ENCODE measurements at places on chromosomes 7 and 10. TPM values are rescaled to one million over a fixed set of nuclear protein-coding genes. Genes with fewer than 3 reads are reported as not detected.

SLC18A3 gene
- total RNA-seq, result not detected

TRAPPC14 gene
- total RNA-seq, result 7.1 TPM

IL6 gene
- total RNA-seq, result 37.4 TPM

RASA4B gene
- total RNA-seq, result 3.3 TPM

CCDC172 gene
- total RNA-seq, result not detected

HOXA2 gene
- total RNA-seq, result 0.36 TPM

DEPP1 gene
- total RNA-seq, result 87.6 TPM

NEUROD6 gene
- not detected for total RNA-seq

CCL24 gene
- total RNA-seq, result not detected

ANKRD61 gene
- not detected for total RNA-seq

PAX2 gene
- total RNA-seq, result not detected

AGMO gene
- total RNA-seq, result 1.2 TPM

C10orf105 gene
- not detected for total RNA-seq

DNA sequence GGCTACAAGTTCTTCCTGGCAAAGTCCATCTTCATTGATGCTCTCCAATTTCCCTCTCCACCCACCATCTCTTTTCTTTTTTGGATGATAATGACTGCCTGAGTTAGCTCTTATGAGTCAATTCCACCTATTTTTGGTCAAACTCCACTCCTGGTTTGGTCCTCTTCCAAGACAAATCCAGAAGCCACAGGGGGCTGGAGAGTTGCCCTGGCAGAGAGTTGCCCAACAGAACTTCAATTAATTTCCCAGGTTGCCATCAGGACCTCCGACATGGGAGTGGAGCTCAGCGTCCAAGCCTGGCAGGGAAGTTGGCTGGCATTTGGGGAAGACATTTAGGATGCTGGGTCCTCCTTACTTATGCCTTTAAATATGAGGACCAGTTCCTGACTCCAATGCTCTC lies 29.2 kb upstream of the KCNMA1 start:
- no peak overlapping the region for H3K4me3 ChIP-seq
- H3K27me3 ChIP-seq, result peaks cover 43% of the 10 kb centered on the region
- no peaks in the 10 kb centered on the region for H3K36me3 ChIP-seq
- H3K4me1 ChIP-seq, result peaks cover 6% of the 10 kb centered on the region

DNA sequence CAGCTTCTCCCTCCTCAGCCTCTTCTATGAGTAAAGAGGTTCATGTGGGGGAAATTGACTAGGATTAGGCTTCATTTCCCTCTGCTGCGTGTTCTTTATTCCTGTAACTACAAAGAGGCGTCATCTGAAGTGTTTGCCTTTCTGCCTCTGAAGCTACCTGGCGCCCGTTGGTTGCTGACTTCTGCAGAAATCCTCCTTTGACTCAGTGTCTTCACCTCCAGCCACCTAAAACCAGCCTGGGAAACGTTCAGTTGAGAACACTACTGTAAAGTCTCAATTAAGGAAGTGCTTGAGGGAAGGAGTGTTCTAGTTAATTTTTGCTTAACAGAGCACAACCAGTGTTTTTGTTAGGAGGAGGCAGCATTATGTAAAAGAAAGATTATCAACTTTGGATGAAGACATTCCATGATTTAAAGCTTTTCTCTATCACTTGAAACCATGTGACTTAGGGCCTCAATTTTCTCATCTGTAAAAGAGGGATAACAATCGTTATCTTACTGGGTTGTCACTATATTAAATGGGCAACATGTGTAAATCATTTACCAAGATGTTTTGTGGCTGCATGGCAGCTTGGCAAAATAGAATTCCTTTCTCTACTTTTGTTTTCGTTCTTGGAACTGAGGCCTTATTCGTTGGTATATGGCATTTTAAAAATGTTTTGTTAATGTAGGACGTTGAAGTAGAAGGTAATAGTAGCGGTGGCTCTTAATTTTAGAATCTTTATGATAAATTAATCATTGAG lies 642.9 kb downstream of the SDK1 start:
- no peaks in the 10 kb centered on the region for H3K4me1 ChIP-seq
- H3K27me3 ChIP-seq, result no peaks in the 10 kb centered on the region
- no peaks in the 10 kb centered on the region for H3K36me3 ChIP-seq
- H3K4me3 ChIP-seq, result no peak overlapping the region

GRCh38 chr7:3965794-3966395 lies 664.8 kb downstream of the SDK1 start:
- no peaks in the 10 kb centered on the region for H3K36me3 ChIP-seq
- no peak overlapping the region for H3K4me3 ChIP-seq
- H3K27me3 ChIP-seq, result no peaks in the 10 kb centered on the region
- H3K27ac ChIP-seq, result no peak overlapping the region
- no peak for DNase-seq

DNA sequence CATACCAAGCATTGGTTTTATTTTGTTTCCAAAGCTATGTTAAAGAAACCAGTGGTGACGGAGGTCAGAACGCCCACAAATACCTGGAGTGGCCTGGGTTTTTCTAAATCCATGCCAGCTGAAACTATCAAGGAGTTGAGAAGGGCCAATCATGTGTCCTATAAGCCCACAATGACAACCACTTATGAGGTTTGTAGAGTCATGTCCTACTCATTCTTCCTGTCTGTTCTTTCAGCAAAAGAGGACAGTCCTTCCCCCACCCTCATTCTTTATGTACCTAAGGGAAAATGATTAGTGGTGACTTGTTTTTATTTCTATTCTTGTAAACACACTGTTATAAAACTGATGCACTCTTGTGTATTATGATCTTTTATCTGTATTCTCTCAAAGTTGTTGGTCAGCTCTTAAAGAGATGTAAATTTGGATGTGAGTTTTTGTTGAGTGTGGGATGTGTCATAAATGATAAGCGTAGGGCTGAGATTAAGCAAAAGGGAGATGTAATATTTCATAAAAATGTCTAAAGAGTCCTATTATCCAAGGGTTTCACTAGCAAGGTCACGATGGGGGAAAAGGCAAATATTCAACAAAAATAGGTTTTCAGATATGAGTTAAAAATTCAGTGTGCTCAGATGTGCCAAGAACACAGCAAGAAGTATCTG lies 294.4 kb downstream of the BICC1 start:
- DNase-seq, result no peak
- no peak overlapping the region for H3K27ac ChIP-seq
- H3K4me1 ChIP-seq, result peaks cover 8% of the 10 kb centered on the region
- H3K36me3 ChIP-seq, result peaks cover 70% of the 10 kb centered on the region

DNA sequence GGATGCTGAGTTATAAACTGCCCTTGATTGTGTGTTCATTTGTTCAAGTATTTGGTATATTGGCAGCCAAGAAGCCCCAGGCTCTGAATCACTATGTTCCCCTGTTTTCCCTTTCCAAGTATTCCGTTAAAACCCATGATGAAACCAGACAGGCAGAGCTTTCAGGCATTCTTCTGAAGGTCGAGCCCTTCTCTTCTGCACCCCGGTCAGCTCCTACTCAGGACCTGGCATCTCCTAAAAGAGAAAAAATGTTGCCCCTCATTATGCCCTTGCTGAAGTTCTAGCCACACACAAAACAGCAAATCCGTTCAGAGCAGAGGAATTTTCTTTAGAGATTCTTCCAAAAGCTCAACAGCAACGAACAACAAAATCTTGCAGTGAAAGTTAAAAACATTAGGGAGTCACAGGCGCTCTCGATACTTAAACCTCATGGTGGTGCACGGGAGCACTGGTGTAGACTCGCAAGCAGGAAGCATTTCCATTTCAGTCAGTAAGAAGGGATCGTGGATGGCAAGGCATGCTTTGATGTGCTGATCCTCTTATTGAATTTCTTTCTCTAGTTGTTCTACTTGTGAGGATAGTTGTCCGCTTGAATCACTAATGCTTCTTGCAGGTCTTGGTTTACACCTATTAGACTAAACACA lies 264.9 kb downstream of the SKIDA1 start:
- peaks cover 4% of the 10 kb centered on the region for H3K27me3 ChIP-seq
- H3K4me1 ChIP-seq, result no peaks in the 10 kb centered on the region
- DNase-seq, result no peak
- no peak overlapping the region for H3K27ac ChIP-seq
- no peaks in the 10 kb centered on the region for H3K36me3 ChIP-seq
- H3K4me3 ChIP-seq, result no peak overlapping the region

- DNase-seq, result no peak
- no peaks in the 10 kb centered on the region for H3K27me3 ChIP-seq
- no peak overlapping the region for H3K27ac ChIP-seq
Measured at GRCh38 chr7:4056552-4057288, 625.4 kb upstream of the FOXK1 start.

GRCh38 chr7:115145512-115145911 lies 223.6 kb downstream of the MDFIC start:
- H3K27me3 ChIP-seq, result no peaks in the 10 kb centered on the region
- no peaks in the 10 kb centered on the region for H3K4me1 ChIP-seq
- no peak overlapping the region for H3K4me3 ChIP-seq
- no peak overlapping the region for H3K27ac ChIP-seq
- no peak for DNase-seq

- H3K27ac ChIP-seq, result no peak overlapping the region
- no peaks in the 10 kb centered on the region for H3K4me1 ChIP-seq
- no peaks in the 10 kb centered on the region for H3K36me3 ChIP-seq
- peak; percentile 75 for DNase-seq
- H3K4me3 ChIP-seq, result no peak overlapping the region
Measured at GRCh38 chr10:100713049-100713858, 32.1 kb upstream of the PAX2 start.

DNA sequence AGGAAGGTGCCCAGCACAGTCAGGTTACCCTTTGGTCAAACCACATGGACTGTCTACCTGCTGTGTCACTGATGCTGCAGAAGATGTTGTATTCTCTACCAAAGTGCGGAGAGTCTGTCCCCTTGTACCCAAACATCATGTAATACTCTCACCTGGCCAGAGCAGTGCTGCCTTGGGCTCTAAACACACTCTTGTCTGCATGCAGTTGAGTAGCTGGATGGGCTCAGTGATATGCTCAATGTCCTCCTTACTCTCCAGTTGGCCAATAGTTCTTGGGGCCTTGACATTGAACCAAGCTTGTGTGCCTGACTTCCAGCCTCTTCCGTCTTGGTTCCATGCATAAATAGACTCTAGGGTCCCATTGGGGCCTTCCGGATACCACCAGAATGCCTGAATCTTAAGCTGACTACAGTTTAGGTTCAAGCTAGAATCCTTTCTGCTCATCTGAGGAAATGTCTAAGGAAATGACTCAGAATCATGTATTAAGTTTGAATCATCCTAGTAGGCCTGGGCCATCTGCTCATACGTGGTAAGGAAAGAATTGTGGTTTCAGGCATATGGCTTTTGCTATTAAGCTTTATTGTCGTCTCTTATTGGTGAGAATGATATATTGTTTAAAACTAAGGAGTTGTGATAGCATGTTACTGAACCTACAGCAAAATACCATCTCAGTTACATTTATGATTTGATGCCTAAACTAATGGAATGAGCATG lies 118.0 kb downstream of the OTUD1 start:
- no peaks in the 10 kb centered on the region for H3K36me3 ChIP-seq
- no peak overlapping the region for H3K27ac ChIP-seq
- no peaks in the 10 kb centered on the region for H3K4me1 ChIP-seq
- no peak for DNase-seq

DNA sequence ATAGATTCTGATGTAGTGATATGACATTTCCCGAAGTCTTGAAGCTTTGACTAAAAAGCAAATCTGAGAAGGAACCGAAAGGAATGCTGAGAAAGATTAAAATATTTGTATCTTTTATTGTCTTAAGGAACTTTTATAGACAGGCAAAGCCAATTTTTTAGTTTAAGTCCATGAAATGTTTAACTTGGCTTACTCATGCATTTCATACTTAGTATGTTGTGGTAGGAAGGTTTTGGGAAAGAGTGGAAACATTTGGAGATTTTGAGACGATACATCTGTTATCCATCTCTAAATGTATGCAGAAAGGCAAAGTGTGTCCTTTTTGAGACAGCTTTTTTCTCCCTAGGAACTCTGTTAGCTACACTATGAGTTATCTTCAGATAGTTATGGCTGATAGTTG lies 10.1 kb downstream of the TBC1D12 start:
- H3K4me3 ChIP-seq, result no peak overlapping the region
- peak; percentile 61 for DNase-seq
- H3K27me3 ChIP-seq, result no peaks in the 10 kb centered on the region
- peaks cover 18% of the 10 kb centered on the region for H3K4me1 ChIP-seq
- H3K27ac ChIP-seq, result no peak overlapping the region
- no peaks in the 10 kb centered on the region for H3K36me3 ChIP-seq

GRCh38 chr10:78914502-78915189 lies 154.1 kb upstream of the ZMIZ1 start:
- H3K27ac ChIP-seq, result no peak overlapping the region
- H3K36me3 ChIP-seq, result no peaks in the 10 kb centered on the region
- peaks cover 35% of the 10 kb centered on the region for H3K27me3 ChIP-seq
- no peak overlapping the region for H3K4me3 ChIP-seq
- no peaks in the 10 kb centered on the region for H3K4me1 ChIP-seq

GRCh38 chr10:130729876-130730275 lies 581.6 kb downstream of the TCERG1L start:
- no peaks in the 10 kb centered on the region for H3K4me1 ChIP-seq
- no peaks in the 10 kb centered on the region for H3K36me3 ChIP-seq
- DNase-seq, result no peak
- H3K27ac ChIP-seq, result no peak overlapping the region

- H3K27me3 ChIP-seq, result no peaks in the 10 kb centered on the region
- peaks cover 15% of the 10 kb centered on the region for H3K4me1 ChIP-seq
- H3K36me3 ChIP-seq, result no peaks in the 10 kb centered on the region
- peak overlapping the region; percentile 80 for H3K27ac ChIP-seq
- peak overlapping the region; percentile 73 for H3K4me3 ChIP-seq
Measured at GRCh38 chr10:13891128-13892000, 304.6 kb downstream of the PRPF18 start.

- H3K27me3 ChIP-seq, result no peaks in the 10 kb centered on the region
- no peak for DNase-seq
- no peaks in the 10 kb centered on the region for H3K36me3 ChIP-seq
- H3K4me3 ChIP-seq, result no peak overlapping the region
- no peaks in the 10 kb centered on the region for H3K4me1 ChIP-seq
Measured at GRCh38 chr10:131444286-131444685, 132.8 kb upstream of the TCERG1L start.

DNA sequence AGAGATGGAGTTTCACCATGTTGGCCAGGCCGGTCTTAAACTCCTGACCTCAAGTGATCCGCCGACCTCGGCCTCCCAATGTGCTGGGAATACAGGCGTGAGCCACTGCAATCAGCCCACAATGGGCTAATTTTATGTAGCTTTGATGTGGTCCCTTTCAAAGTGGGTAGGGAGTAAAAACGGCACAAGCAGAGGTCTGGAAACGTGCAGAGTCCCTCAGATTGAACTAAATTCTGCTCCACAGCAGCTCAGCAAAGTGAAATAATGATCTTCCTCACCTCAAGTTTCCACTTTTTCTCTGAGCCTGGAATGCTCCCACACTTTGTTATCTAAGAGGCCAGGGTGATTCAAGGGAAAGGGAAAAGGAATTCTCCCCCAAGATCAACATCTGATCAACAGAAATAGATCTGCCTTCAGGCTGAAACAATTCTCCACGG lies 6.1 kb downstream of the CCDC3 start:
- H3K4me3 ChIP-seq, result no peak overlapping the region
- peaks cover 16% of the 10 kb centered on the region for H3K27me3 ChIP-seq
- H3K4me1 ChIP-seq, result no peaks in the 10 kb centered on the region
- peak; percentile 83 for DNase-seq

GRCh38 chr10:123991611-123992570 lies 100.3 kb upstream of the CPXM2 start:
- H3K4me1 ChIP-seq, result peaks cover 22% of the 10 kb centered on the region
- H3K4me3 ChIP-seq, result peak overlapping the region; percentile 47
- DNase-seq, result peak; percentile 81
- H3K36me3 ChIP-seq, result no peaks in the 10 kb centered on the region
- peaks cover 40% of the 10 kb centered on the region for H3K27me3 ChIP-seq
